ENCODE measurements at places on chromosomes 16 and 17. TPM values are rescaled to one million over a fixed set of nuclear protein-coding genes. Genes with fewer than 3 reads are reported as not detected.

DNA sequence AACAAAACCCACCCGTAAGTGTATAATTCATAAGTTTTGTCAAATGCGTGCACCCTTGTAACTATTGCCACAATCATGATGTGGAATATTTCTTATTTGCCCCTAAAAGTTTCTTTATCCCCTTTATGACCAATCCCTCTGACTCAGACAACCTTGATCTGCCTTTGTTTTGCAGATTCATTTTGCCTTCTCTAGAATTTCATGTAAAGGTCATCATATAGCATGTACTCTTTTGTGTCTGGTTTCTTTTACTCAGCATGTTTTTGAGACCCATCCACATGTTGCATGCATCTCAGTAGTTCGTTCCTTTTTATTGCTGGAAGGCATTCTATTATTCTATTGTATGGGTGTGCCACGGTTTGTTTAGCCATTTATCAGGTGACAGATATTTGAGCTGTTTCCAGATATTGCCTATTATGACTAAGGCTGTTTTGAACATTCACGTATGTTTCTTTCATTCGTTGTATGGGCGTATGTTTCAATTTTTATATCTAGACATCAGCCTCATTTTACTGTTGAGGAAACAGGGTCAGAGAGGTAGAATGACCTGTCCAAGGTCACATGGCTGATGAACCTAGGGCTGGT, 192.4 kb downstream of the RAB11FIP4 start:
- DNase-seq: no peak

DNA sequence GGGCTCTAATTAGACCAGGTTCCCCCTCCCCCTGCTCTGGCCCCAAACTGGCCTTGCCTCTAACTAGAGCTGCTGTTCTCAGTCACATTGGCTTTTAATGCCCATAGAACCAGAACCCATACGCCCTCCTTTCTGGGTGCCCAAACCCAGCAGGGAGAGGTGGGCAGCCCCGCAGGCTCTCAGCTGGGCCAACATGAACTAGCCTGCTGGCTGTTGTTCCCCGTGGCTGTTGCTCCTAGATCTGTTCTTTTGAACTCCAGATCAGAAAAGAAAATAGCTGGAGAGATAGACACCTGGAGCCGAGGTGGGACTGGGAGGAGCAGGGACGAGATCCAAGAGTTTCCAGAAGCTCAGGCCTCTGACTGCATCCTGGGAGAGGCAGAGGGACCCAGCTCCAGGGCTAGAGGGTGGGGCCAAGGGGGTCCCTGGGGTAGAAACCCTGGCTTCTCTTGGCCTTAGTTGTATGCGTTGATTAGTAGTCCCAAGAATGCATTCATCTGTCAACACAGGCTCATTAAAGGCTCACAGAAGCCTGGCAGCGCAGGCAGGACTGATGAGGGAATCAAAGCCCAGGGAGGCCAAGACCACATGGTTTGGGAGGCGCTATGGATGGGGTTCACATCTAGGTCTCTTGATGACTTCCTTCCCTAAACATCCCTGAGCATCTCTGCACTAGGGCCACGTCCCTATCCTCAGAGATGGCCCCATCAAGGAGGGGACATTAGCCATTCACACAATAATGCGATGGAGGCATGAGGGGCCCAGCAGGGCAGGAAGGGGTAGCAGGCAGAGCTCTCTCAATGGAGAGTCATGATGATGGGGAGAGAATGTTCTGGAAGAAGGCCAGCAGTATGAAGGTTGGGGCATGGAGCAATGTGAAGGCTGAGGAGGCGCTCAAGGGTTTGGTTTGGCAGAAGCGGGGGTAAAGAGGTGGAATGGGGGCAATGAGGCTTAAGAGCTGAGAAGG, 1.3 kb upstream of the CPSF4L start:
- no peak for DNase-seq

Gene BRICD5
- 2.6 TPM for polyA plus RNA-seq

Gene KRT24
- polyA plus RNA-seq: not detected

Gene PLEKHG4
- 34.2 TPM for polyA plus RNA-seq

GRCh38 chr16:66581246-66581952, 2.1 kb downstream of the CMTM2 start:
- no peak for DNase-seq

DNA sequence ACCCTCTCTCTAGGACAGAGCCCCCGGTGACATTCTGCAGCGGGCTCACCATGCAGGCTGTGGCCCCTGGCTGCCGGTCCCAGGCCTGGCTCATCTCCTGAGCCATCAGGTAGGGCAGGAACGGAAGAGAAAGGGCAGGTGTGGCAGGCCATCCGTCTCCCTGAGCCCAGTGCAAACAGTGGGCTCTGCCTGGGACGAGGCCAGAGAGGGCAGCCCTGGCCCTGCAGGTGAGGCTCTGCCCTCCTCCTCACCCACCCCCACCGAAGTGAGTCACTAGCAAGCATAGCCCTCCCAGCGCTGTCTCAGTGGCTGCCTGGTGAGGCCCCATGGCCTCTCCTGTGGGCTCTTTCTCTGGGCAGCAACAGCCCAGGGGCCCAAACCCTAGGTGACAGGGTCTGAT, 14.5 kb downstream of the OTOP3 start:
- DNase-seq: no peak

DNA sequence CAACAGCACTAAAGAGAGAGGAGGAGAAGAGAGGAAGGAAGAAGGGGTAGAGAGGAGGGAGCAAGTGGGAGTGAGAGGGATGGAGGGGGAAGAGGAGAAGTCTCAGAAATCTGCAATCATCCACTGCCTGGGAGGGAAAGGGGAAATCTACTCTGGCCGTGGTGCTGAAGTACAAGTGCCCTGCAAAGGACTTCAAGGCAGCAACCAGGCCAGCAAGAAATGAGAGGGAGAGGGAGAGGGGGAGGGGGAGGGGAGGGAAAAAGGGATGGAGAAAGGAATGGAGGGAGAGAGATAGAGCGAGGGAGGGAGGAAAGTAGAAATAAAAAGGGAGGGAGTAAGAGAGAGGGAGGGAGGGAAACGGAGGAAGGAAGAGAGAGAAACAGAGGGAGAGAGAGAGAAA, 130.8 kb upstream of the EEF2KMT start:
- no peak for DNase-seq

DNA sequence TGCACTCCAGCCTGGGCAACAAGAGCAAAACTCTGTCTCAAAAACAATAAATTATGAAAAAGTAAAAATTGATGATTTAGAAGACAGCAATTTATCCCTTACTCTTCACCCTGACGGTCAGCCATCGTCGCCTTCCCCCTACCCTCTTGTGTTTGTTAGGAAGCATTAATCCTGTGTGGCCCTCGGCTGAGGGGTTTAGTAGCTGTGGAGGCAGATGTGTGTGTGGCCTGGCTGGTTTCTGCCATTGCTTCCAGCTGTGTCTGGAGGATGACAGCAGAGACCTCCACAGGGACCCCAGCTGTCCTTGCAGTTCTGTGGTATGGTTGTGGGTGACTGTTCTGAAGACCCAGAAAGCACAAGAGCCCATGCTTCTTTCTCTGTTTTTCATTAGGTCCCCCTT, 25.9 kb downstream of the DBNDD1 start:
- no peak for DNase-seq

Gene KRT9
- polyA plus RNA-seq: not detected

Gene CA5A
- 0.12 TPM for polyA plus RNA-seq

GRCh38 chr17:6048486-6048885, 21.7 kb upstream of the WSCD1 start:
- DNase-seq: no peak

DNA sequence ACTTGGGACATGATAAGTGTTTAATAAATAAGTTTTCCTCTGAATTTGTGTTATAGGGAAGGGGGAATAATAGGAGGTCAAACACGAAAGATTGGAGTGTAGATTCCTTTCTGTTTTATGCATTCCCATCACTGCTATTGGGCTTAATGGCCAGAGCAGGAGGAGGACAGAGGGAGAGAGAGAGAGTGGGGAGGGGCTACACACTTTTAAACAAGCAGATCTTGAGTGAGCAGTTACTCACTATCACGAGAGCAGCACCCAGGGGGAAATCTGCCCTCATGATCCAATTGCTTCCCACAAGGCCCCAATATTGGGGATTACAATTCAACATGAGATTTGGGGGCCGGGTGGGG, 505.0 kb downstream of the GRIN2A start:
- DNase-seq: no peak

GRCh38 chr17:20214794-20215193, 205.6 kb downstream of the SPECC1 start:
- no peak for DNase-seq

Gene PTGES3L
- polyA plus RNA-seq: 2.0 TPM

- DNase-seq: no peak
Measured at GRCh38 chr17:81404558-81405165, 9.4 kb downstream of the BAHCC1 start.

GRCh38 chr16:12544477-12545296, 259.0 kb downstream of the CPPED1 start:
- no peak for DNase-seq

DNA sequence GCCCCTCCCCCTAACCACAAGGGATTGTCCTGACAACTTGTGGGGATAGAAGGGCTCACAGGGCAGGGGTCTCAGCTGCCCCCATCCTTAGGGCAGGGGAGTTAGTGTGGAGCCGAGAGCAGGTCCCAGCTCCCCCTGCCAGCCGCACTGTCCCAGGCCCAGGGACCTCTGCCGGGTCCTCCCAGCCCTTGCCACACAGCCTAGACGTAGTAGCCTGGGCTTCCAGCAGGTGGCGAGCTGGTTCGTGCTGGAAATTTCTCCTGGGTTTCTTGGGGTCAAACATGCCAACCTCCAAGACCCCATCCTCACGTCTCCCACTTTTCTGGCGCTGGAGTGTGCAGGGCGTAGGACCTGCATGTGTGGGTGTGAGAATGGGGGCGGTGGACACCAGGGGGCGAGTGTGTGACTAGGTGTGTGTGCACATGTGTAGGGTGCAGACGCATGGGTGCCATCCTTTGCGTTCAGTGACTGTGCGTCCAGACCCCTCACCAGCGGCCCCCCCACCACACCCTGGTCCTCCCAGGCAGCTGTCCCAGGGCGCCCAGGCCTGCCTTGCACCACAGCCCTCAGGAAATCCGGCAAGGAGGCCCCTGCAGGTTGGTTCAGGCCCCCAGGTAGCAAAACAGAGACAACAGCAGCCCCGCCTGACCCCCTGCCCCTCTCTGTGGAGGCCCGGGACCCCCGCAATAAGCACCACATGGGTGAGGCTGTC, 29.5 kb downstream of the SBK1 start:
- DNase-seq: no peak

GRCh38 chr16:89721546-89722391, 432 bp downstream of the ZNF276 start:
- no peak for DNase-seq

DNA sequence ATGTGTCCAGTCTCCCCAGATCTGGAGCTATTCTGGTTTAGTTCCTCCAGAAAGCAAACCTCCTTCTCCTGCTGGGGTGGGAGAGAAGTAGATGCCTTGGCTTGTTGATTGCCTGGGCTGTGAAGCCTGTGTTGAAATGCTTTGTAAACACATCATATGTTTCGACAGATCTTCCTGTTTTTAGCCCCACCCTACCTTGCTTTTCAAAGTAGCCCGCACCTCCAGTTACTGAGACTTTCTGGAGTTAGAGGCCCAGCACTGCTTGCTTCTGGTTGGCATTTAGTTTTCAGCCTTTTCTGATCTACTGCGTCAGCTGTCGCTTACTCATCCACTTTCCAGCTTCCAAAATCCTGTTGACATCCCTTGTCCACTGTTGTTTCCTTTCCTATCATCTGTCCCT, 17.9 kb upstream of the NDEL1 start:
- DNase-seq: no peak

Gene SLFN11
- 19.1 TPM for polyA plus RNA-seq

DNA sequence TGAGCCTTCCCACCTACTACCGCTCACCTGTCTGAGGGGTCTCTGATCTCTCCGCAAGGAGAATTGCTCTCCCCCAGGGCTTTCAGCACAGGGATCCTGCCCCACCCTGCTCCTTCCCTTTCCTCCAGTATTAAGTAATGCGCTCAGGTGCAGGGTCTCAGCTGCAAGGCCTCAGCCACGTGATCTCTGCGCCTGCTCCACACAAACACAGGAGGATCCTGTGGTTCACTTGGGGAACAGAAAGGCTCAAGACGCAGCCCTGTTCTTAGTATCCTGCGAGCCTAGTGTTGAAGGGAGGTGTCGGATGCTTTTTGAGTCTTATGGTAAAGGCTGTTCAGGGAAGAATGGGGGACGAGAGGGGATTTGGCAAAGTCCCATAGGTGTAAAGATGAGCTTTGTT, 41.6 kb upstream of the GCSH start:
- DNase-seq: no peak

DNA sequence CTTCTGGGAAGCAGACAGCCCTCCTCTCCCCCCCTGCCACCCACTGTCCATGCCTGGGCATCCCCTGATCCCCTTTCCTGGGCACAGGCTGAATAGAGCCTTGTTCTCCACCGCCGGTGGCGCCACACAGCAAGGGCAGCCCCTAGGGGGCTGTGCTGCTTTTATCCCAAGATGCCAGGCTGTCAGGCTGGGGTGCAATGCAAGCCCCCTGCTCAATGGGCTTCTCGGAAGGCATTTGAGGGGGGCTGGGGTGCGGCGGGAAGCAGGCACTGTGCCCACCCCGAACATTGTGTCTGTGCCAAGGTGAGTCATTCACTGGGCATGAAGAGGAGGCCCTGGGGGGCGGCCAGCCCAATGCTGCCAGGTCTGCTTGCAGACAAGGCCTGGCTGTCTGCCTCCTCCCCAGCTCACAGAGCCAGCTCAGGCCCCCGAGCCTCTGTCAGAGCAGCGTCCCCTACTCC, 1.5 kb upstream of the GFAP start:
- DNase-seq: no peak

DNA sequence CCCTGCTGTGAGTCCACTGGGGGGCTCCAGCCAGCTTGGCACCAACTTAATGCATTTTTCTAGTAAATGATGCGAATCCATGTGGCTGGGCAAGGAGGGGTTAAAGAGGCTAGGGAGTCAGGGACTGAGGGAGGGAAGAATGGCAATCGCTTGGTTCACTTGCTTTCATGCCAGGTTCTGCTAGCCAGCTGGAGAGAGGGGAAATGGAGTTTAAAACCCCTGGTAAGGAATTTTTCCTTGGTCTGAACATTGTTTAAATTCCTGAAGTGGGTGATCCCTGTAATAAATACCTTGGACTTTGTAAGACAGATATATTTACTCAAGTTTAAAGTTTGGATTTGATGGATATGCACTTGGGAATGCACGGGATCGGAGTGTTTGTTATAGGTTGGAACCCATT, 22.8 kb downstream of the ANKFN1 start:
- no peak for DNase-seq
